ENCODE measurements at places on chromosomes 1 and 21. TPM values are rescaled to one million over a fixed set of nuclear protein-coding genes. Genes with fewer than 3 reads are reported as not detected.

DNA sequence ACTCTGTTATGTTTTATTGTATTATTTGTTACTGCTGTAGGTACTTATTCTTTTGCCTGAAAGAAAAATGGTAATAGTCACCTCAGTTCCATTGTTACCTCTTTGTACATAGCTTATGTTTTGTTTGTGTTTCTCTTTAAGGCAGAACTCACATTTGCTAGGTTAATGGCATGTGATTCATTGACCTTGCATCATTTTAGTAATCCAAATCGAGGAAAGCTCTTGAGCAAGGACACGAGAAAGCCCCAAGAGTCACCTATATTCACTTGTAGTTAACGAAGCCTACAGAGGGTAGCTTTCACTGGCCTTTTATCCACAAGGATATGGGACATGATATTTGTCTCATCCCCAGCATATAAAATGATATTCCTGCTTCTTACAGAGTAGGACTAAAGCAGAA, 1765.2 kb downstream of the NCAM2 start:
- DNase-seq, result no peak

Gene PPFIA4
- total RNA-seq, result 6.5 TPM

DNA sequence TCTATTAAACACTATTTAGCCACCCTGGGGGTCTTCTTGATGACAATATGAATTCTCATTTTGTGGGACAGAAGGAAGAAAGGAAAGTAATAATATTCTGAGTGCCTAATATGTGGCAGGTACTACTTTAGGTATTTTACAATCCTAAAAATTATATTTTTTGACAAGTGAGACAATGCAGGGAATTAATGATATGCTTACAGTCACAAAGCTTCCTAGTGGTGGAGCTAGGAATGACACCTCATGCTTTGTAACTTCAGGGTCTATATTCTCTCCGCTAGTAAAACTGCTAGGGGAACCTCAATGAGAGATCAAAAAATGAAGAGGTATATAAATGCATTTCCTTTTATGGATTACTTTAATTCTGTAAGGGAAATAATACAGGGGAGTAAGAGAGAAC, 44.3 kb downstream of the TPR start:
- no peak for DNase-seq

DNA sequence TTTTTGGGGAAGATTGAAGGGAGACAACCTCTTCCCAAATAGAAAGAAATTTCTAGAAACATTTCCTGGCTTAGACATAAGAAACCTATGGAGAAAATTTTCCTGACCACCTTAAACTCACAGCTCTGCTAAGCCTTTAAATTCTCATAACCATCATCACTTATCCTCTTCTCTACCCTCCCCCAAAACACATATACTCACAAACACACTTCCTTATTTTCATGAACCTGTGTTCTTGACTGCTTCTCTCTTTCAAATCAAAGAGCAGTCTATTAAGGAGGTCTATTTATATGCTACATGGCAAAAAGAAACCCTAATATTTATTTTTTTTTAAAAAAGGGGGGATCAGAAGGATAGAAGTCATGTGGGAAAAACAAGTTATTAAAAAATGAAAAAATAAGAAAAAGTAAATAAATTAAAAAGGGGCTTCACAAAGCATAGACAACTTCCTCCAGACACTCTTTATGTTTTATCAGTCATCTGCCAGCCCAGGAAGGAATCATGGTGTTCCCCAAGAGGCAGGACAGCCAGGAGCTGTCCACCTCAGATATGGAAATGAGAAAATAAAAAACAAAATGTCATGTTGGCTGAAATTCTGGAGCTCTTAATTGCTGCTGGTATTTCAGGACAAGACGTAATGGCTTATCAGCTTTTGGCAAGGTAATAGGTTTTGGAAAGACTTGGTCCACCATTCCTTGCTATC, 12.8 kb upstream of the RGS2 start:
- no peak for DNase-seq

Measured in urinary bladder (tissue), 4 donors.